ENCODE measurements at places on chromosomes 5 and 9. TPM values are rescaled to one million over a fixed set of nuclear protein-coding genes. Genes with fewer than 3 reads are reported as not detected.

INSL4 gene
- total RNA-seq, result not detected

FOXD4L3 gene
- total RNA-seq, result not detected

MAPK9 gene
- 36.1 TPM for total RNA-seq

GRCh38 chr9:6973762-6974161 lies 216.0 kb downstream of the KDM4C start:
- H3K27ac ChIP-seq, result no peak overlapping the region
- no peaks in the 10 kb centered on the region for H3K4me1 ChIP-seq
- no peaks in the 10 kb centered on the region for H3K36me3 ChIP-seq
- no peak for DNase-seq
- no peak overlapping the region for H3K4me3 ChIP-seq

DNA sequence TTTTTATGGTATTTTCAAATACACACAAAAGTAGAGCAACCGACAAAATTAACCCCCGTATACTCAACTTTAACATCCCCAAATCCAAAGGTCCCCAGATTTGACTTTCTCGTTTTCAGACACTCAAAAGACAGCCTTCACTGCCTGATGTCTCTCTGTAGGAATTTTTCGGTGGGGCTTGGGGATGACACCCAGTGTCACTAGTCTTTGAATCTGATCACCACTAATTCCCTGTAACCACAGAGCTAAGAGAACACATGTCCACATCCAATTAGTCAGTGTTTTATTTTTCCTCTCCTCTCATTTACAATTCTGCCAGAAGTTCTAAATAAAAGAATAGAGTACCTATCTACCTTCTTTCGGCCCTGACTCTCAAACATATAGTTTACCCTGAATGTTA lies 324.6 kb downstream of the ARL15 start:
- no peaks in the 10 kb centered on the region for H3K4me1 ChIP-seq
- H3K36me3 ChIP-seq, result peaks cover 2% of the 10 kb centered on the region
- H3K27ac ChIP-seq, result no peak overlapping the region
- no peak for DNase-seq

DNA sequence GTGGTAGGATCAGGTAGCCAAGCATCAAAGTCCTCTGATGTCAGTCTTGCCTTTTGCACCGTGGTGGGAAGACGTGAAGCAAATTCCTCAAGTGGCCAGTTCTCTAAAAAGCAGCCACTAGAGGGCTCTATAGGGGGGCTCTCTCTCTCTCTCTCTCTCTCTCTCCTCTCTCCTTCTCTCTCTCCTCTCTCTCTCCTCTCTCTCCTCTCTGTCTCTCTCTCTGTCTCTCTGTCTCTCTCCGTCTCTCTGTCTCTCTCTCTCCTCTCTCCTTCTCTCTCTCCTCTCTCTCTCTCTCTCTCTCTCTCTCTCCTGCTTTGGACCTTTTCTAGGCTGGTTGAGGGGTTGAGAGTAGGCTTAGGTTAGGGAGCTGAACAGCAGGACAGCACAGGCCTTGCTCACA lies 13.9 kb upstream of the OSMR start:
- no peaks in the 10 kb centered on the region for H3K36me3 ChIP-seq
- H3K4me3 ChIP-seq, result no peak overlapping the region
- H3K4me1 ChIP-seq, result peaks cover 11% of the 10 kb centered on the region
- no peaks in the 10 kb centered on the region for H3K27me3 ChIP-seq
- H3K27ac ChIP-seq, result no peak overlapping the region

- no peak overlapping the region for H3K27ac ChIP-seq
- DNase-seq, result no peak
- no peaks in the 10 kb centered on the region for H3K36me3 ChIP-seq
- no peak overlapping the region for H3K4me3 ChIP-seq
- no peaks in the 10 kb centered on the region for H3K4me1 ChIP-seq
- no peaks in the 10 kb centered on the region for H3K27me3 ChIP-seq
These were observed 14.6 kb downstream of the IL33 start for GRCh38 chr9:6230037-6230780.

Data from neural crest cell (in vitro differentiated cells).